H9 (cell line): ENCODE measurements at places on chromosomes 5 and 9. TPM values are rescaled to one million over a fixed set of nuclear protein-coding genes. Genes with fewer than 3 reads are reported as not detected.

DNA sequence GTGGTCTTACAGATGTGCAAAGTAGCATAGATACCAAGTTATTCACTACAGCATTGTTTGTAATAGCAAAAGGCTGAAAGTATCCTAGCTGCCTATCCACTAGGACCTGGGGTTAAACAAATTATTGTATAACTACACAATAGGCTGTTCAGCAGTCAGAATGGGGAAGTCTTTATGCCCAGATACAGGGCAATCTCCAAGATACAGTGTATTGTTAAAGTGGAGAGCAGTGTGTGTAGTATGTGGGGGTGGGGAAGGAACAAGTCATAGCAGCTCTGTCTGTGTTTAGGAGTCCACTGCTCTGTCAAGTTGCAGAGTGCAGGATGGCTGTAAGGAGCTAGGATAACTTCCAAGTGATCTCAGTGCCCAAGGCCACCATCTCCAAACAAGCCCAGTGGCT is 5.5 kb downstream of the PCYOX1L start:
- no peak overlapping the region for H3K4me3 ChIP-seq
- DNase-seq, result no peak
- peaks cover 3% of the 10 kb centered on the region; the same call in 1 of the 3 replicates for H3K36me3 ChIP-seq

- no peak overlapping the region for H3K27ac ChIP-seq
These were observed 115.4 kb downstream of the OXCT1 start for GRCh38 chr5:41754857-41755256.

DNA sequence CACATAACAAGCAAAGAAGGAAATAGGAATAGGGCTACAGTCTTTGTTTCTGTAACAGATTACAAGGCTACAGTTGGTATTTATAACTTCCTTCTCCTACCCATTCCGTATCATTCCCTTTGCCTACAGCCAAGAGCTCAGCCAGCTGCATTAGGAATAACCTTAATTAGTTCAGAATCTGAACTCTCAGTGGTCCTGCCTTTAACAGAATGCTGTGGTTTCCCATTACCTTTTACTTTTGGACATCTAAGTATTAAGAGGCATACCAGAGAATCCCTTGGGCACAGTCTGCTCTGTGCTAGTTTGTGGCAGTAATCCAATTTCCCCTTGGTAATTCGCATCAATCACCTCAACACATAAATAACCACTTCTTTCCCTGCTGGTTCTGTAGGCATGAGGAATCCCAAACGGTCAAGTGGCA is 44.2 kb downstream of the PKD2L2 start:
- DNase-seq, result no peak
- no peak overlapping the region for H3K4me3 ChIP-seq
- H3K27me3 ChIP-seq, result no peaks in the 10 kb centered on the region
- peaks cover 10% of the 10 kb centered on the region for H3K36me3 ChIP-seq
- no peaks in the 10 kb centered on the region for H3K4me1 ChIP-seq

GRCh38 chr5:179836225-179837019 is 15.7 kb downstream of the SQSTM1 start:
- H3K36me3 ChIP-seq, result peaks cover 84% of the 10 kb centered on the region
- no peak overlapping the region for H3K4me3 ChIP-seq

DNA sequence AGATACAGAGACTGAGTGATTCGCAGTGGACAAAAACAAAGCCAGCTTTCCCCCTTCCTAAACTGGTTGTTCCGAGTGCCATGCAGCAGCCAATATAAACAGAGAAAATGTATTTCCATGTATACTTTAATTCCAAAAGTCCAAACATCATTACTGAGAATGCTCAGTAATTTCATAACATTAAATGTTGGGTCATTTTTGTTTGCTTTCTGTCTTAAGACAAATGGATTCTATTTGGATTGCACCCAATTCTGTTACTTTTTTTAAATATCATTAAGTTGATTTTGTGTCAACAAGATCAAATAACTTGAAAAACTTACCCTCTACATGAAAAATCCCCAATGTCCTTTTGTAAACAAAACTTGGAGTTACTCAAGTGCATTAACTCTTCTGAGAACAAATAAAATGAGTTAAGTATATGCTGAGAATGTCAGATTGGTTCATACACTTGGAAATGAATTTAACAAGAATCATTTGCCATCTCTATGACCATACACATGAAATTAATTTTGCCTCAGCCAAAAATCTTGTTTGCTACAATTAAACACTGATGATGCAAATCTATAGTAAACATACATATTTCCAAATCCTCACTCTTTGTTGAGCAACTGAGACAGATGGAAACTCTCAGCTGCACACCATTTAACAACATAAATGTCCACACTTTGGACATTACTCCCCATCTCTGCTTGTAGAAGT is 19.4 kb downstream of the LURAP1L start:
- no peaks in the 10 kb centered on the region for H3K4me1 ChIP-seq
- H3K4me3 ChIP-seq, result no peak overlapping the region
- no peaks in the 10 kb centered on the region for H3K27me3 ChIP-seq
- H3K36me3 ChIP-seq, result no peaks in the 10 kb centered on the region
- no peak overlapping the region for H3K27ac ChIP-seq

GRCh38 chr5:159017786-159018185 is 81.9 kb downstream of the EBF1 start:
- no peaks in the 10 kb centered on the region for H3K27me3 ChIP-seq
- H3K4me3 ChIP-seq, result no peak overlapping the region
- peak overlapping the region; percentile 51 for H3K27ac ChIP-seq

- H3K27ac ChIP-seq, result no peak overlapping the region
- H3K4me3 ChIP-seq, result no peak overlapping the region
- no peaks in the 10 kb centered on the region for H3K4me1 ChIP-seq
- no peaks in the 10 kb centered on the region for H3K27me3 ChIP-seq
- H3K36me3 ChIP-seq, result no peaks in the 10 kb centered on the region
These were observed 13.7 kb upstream of the DAB2IP start for GRCh38 chr9:121637713-121638220.

- H3K36me3 ChIP-seq, result no peaks in the 10 kb centered on the region
- peaks cover 6% of the 10 kb centered on the region; the same call in 1 of the 2 replicates for H3K4me1 ChIP-seq
- no peak for DNase-seq
- H3K27ac ChIP-seq, result no peak overlapping the region
- no peak overlapping the region for H3K4me3 ChIP-seq
These were observed 10.4 kb upstream of the MLLT3 start for GRCh38 chr9:20632705-20633104.

DNA sequence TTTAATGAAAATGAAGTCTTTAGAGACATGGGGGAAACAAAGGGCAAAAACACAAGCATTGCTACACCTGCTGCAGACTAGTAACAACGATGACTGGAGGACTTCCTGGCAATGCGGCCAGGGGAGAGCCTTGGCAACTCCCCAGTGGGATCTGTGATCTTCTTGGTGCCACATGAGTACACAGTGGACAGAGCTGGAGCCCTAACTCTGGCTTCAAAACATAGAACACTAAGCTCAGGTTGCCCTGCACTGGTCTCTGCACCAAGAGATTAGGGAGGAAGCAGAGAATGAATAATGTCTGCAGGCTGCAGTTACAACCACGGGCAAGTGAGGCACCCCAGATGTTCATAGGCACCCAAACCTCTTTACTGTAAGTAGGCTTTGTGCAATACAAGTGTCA is 91.1 kb downstream of the MRPS27 start:
- H3K27ac ChIP-seq, result no peak overlapping the region
- no peaks in the 10 kb centered on the region for H3K27me3 ChIP-seq
- DNase-seq, result no peak
- no peak overlapping the region for H3K4me3 ChIP-seq
- H3K4me1 ChIP-seq, result no peaks in the 10 kb centered on the region
- H3K36me3 ChIP-seq, result peaks cover 50% of the 10 kb centered on the region

DNA sequence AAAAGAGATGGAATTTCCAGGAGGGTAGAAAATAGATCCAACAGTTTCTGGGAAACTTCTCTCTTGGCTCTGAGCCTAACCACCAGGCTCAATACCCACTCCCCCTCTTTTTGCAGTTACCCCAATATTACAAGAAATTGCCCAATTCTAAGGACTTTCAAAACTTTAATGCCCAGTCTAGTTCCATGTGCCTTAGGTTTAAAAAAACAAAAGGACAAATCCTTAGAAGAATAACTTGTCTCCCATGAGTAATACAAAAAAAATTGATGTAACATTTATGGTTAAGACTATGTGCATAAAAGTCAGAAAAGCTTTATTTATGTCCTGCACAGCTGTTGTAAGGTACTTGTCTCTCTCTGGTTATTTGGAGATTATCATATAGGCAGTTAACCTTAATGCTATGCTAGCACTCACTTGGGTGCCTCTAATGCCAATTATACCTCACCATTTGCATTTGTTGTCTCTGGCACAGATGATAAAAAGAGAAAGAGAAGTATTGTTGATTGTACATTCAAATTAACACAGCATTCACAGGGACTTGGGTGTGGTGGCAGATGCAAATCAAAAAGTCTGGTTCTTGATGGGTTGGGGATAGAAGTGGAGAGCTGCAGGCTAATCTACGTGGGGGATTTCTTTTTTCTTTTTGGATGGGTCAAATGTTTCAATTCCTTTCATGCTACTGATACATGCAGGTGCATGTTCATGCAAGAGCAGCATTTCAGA is 159.4 kb downstream of the PIK3R1 start:
- no peaks in the 10 kb centered on the region for H3K27me3 ChIP-seq
- H3K4me1 ChIP-seq, result no peaks in the 10 kb centered on the region
- H3K27ac ChIP-seq, result no peak overlapping the region
- no peak overlapping the region for H3K4me3 ChIP-seq
- DNase-seq, result no peak

The GTF2H2C gene
- 61.0 and 63.6 TPM in 2 replicates for total RNA-seq
